Lower leg skin (tissue), 4 donors: ENCODE measurements at places on chromosomes 1 and 21. TPM values are rescaled to one million over a fixed set of nuclear protein-coding genes. Genes with fewer than 3 reads are reported as not detected.

- DNase-seq, result peak; percentile 84
Measured at GRCh38 chr1:206736878-206737728, 33.5 kb upstream of the IL19 start.

- no peak for DNase-seq
Measured at GRCh38 chr1:235920596-235921375, 54.1 kb upstream of the LYST start.

- no peak for DNase-seq
Measured at GRCh38 chr1:231073331-231073730, 33.3 kb upstream of the FAM89A start.

The TEX38 gene
- not detected for total RNA-seq
